ENCODE measurements at places on chromosomes 7 and 10.

GRCh38 chr7:116626886-116627285 lies 45.1 kb upstream of the MET start:
- no peak for DNase-seq

DNA sequence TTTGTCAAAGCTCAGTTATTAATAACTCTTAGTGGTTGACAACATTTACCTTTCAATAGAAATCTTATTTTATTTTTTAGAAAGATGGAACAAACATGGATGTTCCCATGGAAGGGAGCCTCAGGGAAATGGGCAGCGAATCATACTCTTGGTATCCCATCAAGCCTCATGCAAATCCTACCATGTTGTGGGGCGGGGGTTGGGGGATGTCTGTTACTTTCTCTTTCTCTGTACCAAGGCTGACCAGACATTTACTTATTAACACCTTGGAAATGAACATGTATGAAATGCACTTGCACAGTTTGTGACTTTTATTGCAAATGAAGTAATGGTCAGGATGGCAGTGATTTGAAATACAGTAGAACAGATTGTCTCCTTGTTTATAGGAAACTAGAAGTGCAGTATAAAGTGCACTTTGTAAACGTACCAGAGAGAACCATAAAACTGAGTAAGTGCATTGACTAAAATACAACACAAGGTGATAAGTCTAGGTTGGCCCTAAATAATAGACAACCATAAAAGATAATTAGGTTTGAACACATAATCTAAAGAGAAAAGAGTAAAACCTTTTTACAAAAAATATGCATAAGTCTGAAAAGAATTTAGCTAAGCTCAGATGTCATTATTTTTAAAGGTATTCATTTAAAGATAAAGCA lies 32.4 kb downstream of the SEMA3D start:
- no peak for DNase-seq

GRCh38 chr10:16905320-16905719 lies 88.1 kb upstream of the RSU1 start:
- no peak for DNase-seq

GRCh38 chr10:84401854-84402611 lies 73.6 kb downstream of the CCSER2 start:
- no peak for DNase-seq

- no peak for DNase-seq
These were observed 61.4 kb downstream of the MGAM2 start for GRCh38 chr7:142172932-142173331.

DNA sequence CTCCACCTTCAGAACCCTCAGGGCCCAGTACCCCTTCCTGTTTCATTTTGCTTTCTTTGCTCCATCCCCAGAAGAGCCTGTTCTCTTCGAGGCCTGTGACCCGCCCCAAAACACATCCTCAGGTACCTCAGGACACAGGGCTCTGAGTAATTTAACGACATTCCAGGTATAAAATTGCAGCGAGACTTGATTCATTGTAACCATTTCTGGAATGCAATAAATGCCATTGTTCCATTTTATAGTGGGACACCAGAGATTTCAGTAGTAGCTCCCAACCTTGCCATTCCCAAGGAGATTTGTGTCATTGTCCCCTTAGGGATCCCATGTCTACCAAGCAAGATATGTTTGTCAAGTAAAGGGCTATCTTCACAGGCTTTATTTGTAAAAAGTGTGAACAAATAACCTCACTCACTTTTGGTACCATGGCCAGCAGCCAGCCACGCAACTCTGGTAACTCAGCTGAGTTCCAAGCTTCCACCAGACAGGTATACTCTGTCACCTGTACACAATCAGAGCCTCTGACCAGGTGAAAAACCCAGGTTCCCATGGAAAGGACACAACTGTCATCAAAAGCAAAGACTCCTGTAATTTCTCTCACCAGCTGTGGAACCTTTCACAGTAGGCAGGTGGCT lies 441.3 kb downstream of the PLXNA4 start:
- DNase-seq, result no peak

DNA sequence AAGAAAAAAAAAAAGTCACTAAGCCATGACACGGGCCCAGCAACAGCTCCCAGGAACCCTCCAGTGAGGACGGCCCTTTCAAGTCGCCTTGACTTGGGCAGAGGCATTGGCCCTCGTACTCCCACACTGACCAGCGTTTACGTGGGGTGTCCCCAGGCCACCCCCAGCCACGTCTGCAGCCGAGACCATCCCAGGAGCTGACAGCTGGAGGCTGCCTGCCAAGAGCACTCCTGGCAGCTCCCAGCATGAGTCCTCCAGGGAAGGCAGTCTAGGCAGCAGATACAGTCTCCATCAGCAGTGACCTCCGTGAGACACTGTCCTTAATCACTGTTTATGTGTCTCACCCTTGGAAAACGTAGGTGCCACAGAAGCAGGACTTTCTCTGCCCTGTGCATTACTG lies 86.5 kb downstream of the PROSER2 start:
- DNase-seq, result no peak

DNA sequence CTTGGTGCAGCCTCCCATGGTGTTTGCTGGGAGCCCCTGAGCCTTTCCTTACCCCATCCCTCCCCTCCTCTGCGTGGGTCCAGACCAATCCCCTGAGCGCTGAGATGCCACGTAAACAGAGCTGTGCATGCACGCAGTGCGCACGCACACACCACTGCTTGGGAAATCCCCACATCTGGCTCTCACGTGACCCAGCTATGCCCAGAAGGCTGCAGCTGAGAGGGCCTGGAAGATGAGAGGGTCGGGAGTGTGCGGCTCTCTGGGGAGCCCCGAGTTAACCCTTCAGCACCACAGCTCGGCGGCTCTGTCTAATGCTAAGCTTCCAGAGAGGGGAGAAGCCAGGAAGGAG lies 177.2 kb downstream of the SH3PXD2A start:
- DNase-seq, result peak; percentile 88

GRCh38 chr10:53487019-53487983 lies 714.7 kb upstream of the MBL2 start:
- no peak for DNase-seq

- DNase-seq, result peak; percentile 61
These were observed 59.0 kb upstream of the FGL2 start for GRCh38 chr7:77258593-77258992.

- peak; percentile 35 for DNase-seq
These were observed 20.0 kb downstream of the SORCS1 start for GRCh38 chr10:107144490-107144889.

- DNase-seq, result no peak
These were observed 339.1 kb upstream of the NPVF start for GRCh38 chr7:25567430-25567829.

- no peak for DNase-seq
These were observed 57.6 kb upstream of the MDFIC start for GRCh38 chr7:114864278-114864677.

GRCh38 chr10:61323726-61324125 lies 129.5 kb downstream of the TMEM26 start:
- DNase-seq, result no peak

DNA sequence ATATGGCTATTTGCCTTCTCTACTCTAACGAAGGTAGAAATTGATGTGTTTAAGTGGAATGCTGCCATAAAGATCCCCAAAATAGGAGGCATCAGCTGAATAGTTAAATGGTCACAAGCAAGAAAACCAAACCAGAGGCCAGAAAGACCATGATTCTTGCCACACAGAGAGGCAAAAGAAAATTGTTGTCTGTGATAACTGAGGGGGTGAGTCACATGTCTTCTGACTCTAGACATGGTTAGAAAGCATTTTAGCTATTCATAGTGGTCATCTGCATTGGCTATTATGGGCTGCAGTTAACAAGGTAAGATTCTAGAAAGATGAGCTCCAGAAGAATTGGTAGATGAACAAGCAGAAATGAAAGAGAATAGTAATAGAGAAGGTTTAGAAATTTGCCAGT lies 361.4 kb upstream of the NPSR1 start:
- no peak for DNase-seq

GRCh38 chr7:126656165-126656564 lies 596.6 kb downstream of the GRM8 start:
- no peak for DNase-seq

- no peak for DNase-seq
These were observed 846 bp upstream of the ZNF775 start for GRCh38 chr7:150378115-150378852.

DNA sequence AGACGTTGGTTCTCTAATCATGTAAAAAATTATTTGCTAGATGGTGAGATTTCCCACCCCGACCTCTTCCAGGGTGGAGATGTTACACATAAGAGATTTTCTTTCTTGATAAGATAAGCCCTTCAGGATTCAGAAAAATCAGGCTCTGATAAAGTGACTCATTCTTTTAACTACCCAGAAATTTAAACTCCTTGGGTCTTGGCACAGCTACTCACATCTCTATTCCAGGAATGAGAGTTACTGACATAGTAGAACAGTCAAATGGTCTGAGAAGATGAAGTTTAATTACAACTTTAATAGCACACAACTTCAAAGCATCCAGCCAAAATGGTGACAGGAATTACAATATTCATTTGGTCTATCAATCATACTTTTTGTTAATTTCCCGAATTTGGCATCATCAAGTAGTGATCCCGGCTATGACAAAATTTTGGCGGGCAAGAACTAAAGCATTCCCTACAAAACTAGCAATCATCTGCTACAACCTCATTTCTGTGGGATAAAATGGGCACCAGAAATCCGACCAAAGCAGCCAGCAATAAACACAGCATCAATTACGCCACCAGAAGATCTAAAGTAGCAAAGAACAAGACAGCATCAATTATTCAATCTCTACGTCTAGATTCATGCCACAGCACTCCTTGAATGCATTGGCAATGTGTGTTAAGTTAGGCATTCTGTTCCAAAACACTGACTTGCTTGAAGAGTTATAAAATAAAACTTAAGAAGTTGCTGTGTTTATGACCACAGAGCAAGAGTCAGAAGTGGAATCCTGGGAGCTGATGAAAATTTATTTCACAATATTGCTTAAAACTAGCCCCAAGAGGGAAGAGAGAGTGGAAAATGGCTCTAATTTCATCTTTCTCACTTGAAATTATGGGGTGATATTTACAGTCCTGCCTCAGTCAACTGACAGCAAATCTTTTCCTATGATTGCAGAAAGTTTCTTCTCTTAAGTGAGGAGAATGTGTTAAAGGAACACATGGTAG lies 565.7 kb upstream of the ANKRD30A start:
- DNase-seq, result no peak

DNA sequence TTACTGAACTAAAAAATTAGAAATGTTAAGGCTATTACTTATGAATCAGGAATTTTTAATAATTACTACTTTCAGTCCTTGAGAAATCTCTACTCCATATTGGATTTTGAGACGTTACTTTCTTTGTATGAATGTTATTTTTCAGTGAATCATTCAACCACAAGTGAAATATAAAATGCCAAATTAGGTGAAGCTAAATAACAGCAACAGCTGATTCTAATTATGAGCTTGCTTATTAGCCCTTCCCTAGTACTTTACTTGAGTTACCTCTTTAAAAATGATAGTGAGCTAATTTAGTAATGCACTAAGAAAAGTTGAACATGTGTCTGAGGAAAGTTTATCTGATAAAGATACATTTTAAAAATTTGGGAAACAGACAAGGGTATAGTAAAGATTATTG lies 51.4 kb downstream of the PCGF5 start:
- DNase-seq, result no peak

GRCh38 chr7:919924-920341 lies 34.5 kb downstream of the ADAP1 start:
- no peak for DNase-seq

DNA sequence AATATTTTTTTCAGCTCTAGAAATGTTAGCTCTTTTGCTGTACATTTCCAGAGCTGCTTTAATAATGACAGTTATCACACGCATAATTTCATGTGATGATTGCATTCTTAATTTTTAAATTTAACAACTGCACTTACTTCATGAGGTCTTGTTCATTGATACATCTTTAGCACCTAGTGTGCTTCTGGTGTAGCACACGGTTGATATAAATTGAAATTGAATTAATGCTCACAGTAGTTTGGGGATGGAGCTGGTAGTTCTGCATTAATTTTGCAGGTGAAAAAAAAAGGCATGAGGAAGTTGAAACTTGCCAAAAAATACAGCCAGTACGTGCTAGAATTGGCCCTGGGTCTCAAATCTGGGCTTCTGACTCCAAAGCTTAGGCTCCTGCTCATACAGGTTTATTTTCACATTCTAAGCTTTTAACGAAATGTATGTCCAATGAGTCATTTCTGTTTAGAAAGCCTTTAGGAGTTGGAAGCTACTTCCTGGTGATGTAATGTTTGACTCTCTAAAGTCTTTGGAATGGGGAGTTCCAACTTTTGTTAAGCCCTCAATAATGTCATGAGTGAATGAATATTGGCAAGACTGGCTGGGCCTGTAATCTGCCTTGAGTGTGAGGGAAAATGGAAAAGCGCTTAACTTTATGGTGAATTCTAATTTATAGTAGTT lies 62.5 kb downstream of the DAGLB start:
- DNase-seq, result no peak

- no peak for DNase-seq
These were observed 336.8 kb upstream of the IGFBP3 start for GRCh38 chr7:46257761-46258448.

- DNase-seq, result no peak
These were observed 365.9 kb downstream of the CRPPA start for GRCh38 chr7:16055263-16055976.
